Naive B cell (primary cell): ENCODE measurements at places on chromosomes 3 and 15. TPM values are rescaled to one million over a fixed set of nuclear protein-coding genes. Genes with fewer than 3 reads are reported as not detected.

GRCh38 chr15:57227899-57228298 is 148.4 kb upstream of the CGNL1 start:
- peaks cover 6% of the 10 kb centered on the region for H3K4me1 ChIP-seq
- H3K27me3 ChIP-seq = no peaks in the 10 kb centered on the region
- H3K27ac ChIP-seq = no peak overlapping the region
- no peak overlapping the region for H3K4me3 ChIP-seq
- no peak for DNase-seq

OTOL1 gene
- not detected for polyA plus RNA-seq

DNA sequence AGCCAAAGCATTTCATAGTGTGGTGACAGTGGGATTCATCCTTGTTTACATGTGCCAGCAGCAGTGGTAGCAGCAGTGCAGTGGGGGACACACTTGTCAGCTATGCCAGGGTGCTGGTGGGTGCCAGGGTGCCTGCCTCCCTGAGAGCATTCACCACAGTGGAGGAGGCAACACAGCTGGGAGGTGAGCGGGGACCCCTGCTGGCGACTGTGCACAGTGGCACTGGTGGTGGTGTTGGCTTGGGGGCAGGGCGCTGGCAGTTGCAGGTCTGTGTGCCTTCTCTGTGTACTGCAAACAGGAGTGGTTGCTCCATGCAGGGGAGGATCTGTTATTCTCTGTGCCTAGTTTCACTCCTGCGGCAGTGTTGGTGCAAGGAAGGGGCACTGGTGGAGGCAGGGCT is 41.2 kb downstream of the CEP63 start:
- H3K36me3 ChIP-seq = peaks cover 50% of the 10 kb centered on the region
- peaks cover 6% of the 10 kb centered on the region for H3K4me1 ChIP-seq
- H3K27ac ChIP-seq = no peak overlapping the region
- H3K4me3 ChIP-seq = no peak overlapping the region
- no peak for DNase-seq

DNA sequence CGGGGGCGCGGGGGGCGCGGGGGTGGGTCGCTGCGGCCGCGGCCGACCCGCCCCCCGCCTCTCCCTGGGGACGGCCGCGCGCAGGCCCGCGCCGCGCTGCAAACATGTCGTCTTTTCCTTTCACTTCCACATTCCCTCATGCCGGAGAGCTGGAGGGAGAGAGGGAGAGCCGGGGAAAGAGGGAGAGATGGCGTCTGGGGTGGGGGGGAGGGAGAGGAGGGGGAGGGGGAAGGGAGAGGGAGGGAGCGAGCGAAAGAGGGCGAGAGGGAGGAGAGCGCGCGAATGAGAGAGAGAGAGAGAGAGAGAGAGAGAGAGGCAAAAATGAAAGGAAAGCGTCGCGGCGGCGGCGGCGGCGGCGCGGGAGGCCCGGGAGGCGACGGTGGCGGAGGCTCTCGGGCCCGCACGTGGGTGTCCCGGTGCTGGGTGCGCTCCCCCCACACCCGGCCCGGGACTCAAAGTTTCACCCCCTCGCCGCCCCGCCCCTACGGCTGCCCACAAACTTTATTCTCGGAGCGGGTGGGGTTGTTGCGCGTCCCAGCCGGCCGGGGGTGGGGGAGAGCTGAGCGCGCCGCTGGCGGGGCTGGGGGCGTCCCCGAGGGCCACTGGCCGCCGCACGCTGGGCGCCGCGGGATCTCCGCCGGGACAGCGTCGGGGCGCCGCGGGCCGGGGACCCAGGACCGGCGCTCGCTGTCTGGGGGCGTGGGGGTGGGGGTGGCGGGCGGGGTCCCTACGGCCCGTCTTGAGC is 731 bp downstream of the ZNF710 start:
- H3K36me3 ChIP-seq = peaks cover 12% of the 10 kb centered on the region
- no peaks in the 10 kb centered on the region for H3K27me3 ChIP-seq
- peak; percentile 57 for DNase-seq
- H3K27ac ChIP-seq = peak overlapping the region; percentile 94

DNA sequence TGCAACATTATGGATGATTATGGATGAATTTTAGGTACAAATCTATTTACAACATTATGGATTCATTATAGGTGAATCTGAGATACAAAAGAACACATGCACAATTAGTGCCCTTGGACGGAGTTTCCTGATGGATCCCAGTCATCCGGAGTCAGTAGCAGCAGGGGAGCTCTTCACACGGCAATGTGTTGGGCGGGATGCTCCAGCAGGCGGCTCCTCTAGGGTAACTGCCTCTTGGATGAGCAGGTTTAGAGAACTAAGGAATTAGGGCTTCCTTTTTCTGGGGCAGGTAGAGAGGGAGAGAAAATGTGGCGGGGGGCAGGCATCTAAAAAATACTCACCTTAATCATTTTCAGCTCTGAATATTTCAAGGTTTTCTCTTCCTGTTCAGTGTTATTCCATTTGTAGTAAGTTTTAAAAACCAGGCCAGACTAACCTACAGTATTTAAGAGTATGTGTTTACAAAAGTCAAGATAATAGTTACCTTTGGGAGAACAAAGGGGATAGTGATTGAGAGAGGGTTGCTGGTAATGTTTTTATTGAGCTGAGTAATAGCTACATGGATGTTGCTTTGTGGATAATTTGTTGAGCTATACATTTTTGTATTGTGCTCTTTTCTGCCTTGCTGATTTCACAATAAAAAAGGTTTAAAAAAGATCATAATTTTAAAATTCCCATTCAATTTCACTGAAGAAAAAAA is 27.4 kb upstream of the GOLM2 start:
- DNase-seq = no peak
- peaks cover 24% of the 10 kb centered on the region for H3K27me3 ChIP-seq

GRCh38 chr3:100556673-100557310 is 52.6 kb upstream of the ADGRG7 start:
- H3K36me3 ChIP-seq = no peaks in the 10 kb centered on the region
- H3K4me1 ChIP-seq = no peaks in the 10 kb centered on the region
- H3K27me3 ChIP-seq = peaks cover 16% of the 10 kb centered on the region
- no peak for DNase-seq
- H3K4me3 ChIP-seq = no peak overlapping the region
- no peak overlapping the region for H3K27ac ChIP-seq

GRCh38 chr3:178707311-178708031 is 171.2 kb downstream of the KCNMB2 start:
- H3K27ac ChIP-seq = no peak overlapping the region
- H3K4me3 ChIP-seq = no peak overlapping the region
- H3K36me3 ChIP-seq = no peaks in the 10 kb centered on the region
- H3K4me1 ChIP-seq = no peaks in the 10 kb centered on the region
- H3K27me3 ChIP-seq = no peaks in the 10 kb centered on the region
- no peak for DNase-seq

POPDC2 gene
- 2.2 TPM for polyA plus RNA-seq

PYGO1 gene
- not detected for polyA plus RNA-seq

SERINC4 gene
- polyA plus RNA-seq = 3.0 TPM

- peaks cover 15% of the 10 kb centered on the region for H3K4me1 ChIP-seq
- H3K4me3 ChIP-seq = no peak within 1 kb of the TSS
- H3K27ac ChIP-seq = no peak within 1 kb of the TSS
- peaks cover 75% of the 10 kb centered on the region for H3K27me3 ChIP-seq
Observed at GRCh38 chr3:141050576-141051442, at the start of gene SPSB4. Gene SPSB4 (plus strand): TSS chr3:141051347. CDS start chr3:141066105, 14,758 bp downstream.

GRCh38 chr3:169602482-169602881 is 61.0 kb downstream of the MECOM start:
- peaks cover 14% of the 10 kb centered on the region for H3K4me1 ChIP-seq
- no peaks in the 10 kb centered on the region for H3K36me3 ChIP-seq
- no peak overlapping the region for H3K4me3 ChIP-seq
- no peaks in the 10 kb centered on the region for H3K27me3 ChIP-seq
- H3K27ac ChIP-seq = no peak overlapping the region
- peak; percentile 18 for DNase-seq

GRCh38 chr3:116153174-116153573 is 292.1 kb downstream of the LSAMP start:
- no peak overlapping the region for H3K27ac ChIP-seq
- H3K4me3 ChIP-seq = no peak overlapping the region
- DNase-seq = no peak
- no peaks in the 10 kb centered on the region for H3K36me3 ChIP-seq
- H3K4me1 ChIP-seq = no peaks in the 10 kb centered on the region

DNA sequence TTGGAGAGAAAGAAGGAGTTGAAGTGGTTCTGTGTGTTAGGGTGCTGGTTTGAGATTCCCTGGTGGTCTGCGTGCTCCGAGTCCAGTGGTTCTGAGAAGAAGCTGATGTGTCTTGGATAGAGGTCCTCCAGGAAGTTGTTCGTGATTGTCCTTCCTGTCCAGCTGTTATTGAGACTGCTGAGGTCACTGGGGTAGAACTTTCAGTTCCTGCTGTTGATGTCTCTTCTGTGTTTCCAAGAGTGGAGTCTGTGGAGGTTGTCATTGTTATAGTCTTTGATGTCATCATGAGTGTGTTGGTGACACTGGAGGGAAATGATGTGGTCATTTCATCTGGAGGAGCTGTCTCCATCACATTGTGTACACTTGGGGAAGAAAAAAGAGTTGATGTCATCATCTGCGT is 20.8 kb downstream of the MUC4 start:
- peak overlapping the region; percentile 94 for H3K27ac ChIP-seq
- peak overlapping the region; percentile 26 for H3K4me3 ChIP-seq
- H3K36me3 ChIP-seq = peaks cover 5% of the 10 kb centered on the region
- DNase-seq = peak; percentile 48
- peaks cover 22% of the 10 kb centered on the region for H3K27me3 ChIP-seq
- H3K4me1 ChIP-seq = peaks cover 29% of the 10 kb centered on the region

- no peak overlapping the region for H3K4me3 ChIP-seq
- H3K27ac ChIP-seq = no peak overlapping the region
- no peak for DNase-seq
- H3K36me3 ChIP-seq = no peaks in the 10 kb centered on the region
- no peaks in the 10 kb centered on the region for H3K4me1 ChIP-seq
Observed at GRCh38 chr3:94036909-94037507, 8.6 kb upstream of the STX19 start.

- H3K36me3 ChIP-seq = peaks cover 8% of the 10 kb centered on the region
- no peak overlapping the region for H3K27ac ChIP-seq
- DNase-seq = no peak
- H3K27me3 ChIP-seq = peaks cover 6% of the 10 kb centered on the region
- no peaks in the 10 kb centered on the region for H3K4me1 ChIP-seq
- no peak overlapping the region for H3K4me3 ChIP-seq
Observed at GRCh38 chr15:51038162-51038973, 56.3 kb downstream of the TNFAIP8L3 start.

PDZRN3 gene
- polyA plus RNA-seq = not detected

C2CD4B gene
- not detected for polyA plus RNA-seq

GRCh38 chr15:68369931-68370767 is 61.8 kb downstream of the ITGA11 start:
- H3K36me3 ChIP-seq = no peaks in the 10 kb centered on the region
- peaks cover 14% of the 10 kb centered on the region for H3K27me3 ChIP-seq
- peaks cover 14% of the 10 kb centered on the region for H3K4me1 ChIP-seq
- DNase-seq = no peak

- H3K4me3 ChIP-seq = no peak overlapping the region
- H3K27ac ChIP-seq = no peak overlapping the region
- no peak for DNase-seq
Observed at GRCh38 chr15:35465783-35466182, 80.2 kb downstream of the DPH6 start.

GRCh38 chr15:67140078-67140833 is 74.9 kb downstream of the SMAD3 start:
- no peaks in the 10 kb centered on the region for H3K27me3 ChIP-seq
- no peak for DNase-seq

GRCh38 chr3:169505577-169506230 is 157.8 kb downstream of the MECOM start:
- no peak overlapping the region for H3K4me3 ChIP-seq
- no peak overlapping the region for H3K27ac ChIP-seq
- H3K36me3 ChIP-seq = no peaks in the 10 kb centered on the region
- H3K4me1 ChIP-seq = peaks cover 11% of the 10 kb centered on the region

ACKR2 gene
- polyA plus RNA-seq = 0.12 TPM

ZNF80 gene
- not detected for polyA plus RNA-seq

DNA sequence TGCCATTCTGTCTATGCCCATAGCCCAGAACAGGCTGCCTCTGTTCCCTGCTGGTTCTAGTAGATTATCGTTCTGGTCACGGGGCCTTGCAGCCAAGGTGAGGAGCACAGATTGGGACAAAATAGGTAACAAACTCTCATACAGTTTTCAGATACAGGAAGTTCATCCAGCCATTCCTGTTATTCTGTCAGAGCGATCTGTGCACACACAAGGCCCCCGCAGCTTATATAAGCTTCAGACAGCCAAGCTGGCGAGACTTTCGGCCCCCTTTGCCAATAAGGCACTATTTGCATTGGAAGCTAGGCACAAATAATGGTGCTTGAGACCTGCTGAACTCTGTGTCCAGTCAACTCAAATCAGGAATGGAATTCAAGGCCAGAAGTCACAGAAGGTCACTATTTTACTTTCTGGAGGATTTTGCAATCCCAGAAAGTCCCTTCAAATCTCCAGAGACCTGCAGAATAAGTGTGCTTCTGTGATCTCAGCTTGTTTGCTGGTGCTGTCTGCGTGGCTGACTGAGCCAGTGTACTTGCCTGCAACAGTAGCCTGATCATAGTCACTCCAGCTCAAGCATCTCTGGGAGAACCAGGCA is 69.4 kb downstream of the BFSP2 start:
- H3K27ac ChIP-seq = no peak overlapping the region
- H3K27me3 ChIP-seq = peaks cover 6% of the 10 kb centered on the region
- H3K36me3 ChIP-seq = no peaks in the 10 kb centered on the region
- DNase-seq = no peak

AP3B2 gene
- not detected for polyA plus RNA-seq

DNA sequence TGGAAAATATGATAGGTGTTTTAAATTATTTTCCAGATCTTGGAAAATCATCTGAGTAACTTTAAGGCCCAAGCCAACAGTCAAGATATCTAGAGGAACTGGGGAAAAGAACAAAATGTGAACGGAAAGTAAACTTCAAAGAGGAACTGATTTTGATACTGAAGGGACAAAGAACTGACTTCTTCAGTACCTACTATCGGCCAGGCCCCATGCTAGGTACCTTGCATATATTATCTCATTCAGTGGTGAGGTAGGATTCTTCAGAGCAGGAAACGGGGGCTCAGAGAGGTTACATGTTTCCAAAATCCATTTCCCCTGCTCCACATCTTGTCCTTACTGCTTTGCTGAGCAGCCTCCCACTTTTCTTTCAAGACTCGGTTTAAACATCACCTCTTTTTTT is 9.8 kb upstream of the ZNF710 start:
- H3K27ac ChIP-seq = no peak overlapping the region
- H3K36me3 ChIP-seq = no peaks in the 10 kb centered on the region
- H3K4me3 ChIP-seq = no peak overlapping the region
- H3K4me1 ChIP-seq = peaks cover 3% of the 10 kb centered on the region
- no peaks in the 10 kb centered on the region for H3K27me3 ChIP-seq

GRCh38 chr3:171458071-171458863 is 1.9 kb downstream of the TNIK start:
- peak overlapping the region; percentile 60 for H3K27ac ChIP-seq
- H3K4me3 ChIP-seq = peak overlapping the region; percentile 95
- H3K27me3 ChIP-seq = peaks cover 11% of the 10 kb centered on the region
- no peaks in the 10 kb centered on the region for H3K36me3 ChIP-seq
